ENCODE measurements at places on chromosomes 3 and 15.

GRCh38 chr3:161567577-161568361 is 71.2 kb downstream of the OTOL1 start:
- no peak for DNase-seq

- no peak for DNase-seq
Measured at GRCh38 chr3:16088496-16088895, 86.0 kb upstream of the GALNT15 start.

DNA sequence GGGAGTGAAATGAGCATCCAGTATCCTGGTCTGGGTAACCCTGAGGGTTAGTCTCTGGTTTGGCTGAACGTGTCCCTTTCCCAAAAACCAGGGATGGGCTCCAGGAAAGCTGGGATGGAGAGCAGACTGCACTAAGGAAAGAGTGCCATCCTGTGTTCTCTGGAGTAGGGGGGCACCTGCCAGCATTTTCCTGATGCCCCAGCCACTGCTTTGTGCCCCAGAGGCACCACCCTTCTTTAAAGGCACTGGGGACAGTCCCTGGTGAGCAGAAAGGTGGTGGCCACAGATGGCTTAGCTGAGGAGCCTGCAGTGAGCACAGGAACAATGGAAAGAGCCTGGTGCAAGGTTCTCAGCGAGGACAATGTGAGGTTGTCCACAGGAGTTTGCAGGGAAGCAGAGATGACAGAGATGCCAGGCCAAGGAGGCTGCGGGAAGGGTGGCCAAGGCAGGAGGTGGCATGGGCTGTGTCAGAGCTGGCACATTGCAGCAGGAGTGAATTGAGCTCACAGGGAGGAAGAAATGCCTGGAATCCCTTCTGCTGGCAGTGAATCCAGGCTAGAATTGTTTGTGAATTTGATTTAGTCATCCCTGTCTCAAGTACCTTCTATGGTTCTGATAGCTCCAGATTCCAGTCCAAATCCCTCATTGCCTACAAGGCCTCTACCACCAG is 39.9 kb downstream of the AMOTL2 start:
- no peak for DNase-seq

DNA sequence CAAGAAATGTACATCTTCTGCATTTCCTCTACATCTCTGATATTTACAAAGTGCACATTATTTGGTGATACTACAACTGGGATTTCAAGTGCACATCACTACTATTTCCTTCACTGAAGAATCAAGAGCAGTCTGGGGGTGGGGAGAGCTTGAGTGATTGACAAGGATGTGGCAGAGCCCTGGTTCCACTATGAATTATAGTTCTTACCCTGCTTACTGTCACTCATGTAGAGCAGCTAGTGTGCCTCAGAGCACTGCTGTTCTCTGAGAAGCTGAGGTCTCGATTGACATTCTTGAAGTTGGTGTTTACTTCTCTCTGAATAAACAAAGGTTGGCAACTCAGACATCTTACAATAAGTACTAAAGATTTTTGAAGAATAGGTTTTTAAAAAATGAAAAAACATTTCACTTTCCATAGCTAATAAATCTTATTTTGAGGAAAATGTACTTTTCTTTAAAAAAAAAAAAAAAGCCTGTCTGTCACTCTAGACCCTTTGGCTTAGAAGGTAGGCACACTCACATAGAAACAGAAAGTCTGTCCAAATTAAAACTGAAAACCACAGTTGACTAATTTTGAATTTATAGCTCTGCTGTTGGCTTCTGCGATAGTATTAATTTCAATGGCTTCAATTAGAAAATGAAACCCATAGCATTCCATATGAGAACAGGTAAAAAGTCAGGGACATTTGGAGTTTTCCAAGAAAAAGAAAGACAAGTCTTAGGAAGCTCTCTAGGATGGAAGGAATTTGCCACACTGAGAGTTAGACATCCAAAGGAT is 5.6 kb downstream of the GREM1 start:
- no peak for DNase-seq

GRCh38 chr3:177647341-177647740 is 450.1 kb upstream of the TBL1XR1 start:
- no peak for DNase-seq

DNA sequence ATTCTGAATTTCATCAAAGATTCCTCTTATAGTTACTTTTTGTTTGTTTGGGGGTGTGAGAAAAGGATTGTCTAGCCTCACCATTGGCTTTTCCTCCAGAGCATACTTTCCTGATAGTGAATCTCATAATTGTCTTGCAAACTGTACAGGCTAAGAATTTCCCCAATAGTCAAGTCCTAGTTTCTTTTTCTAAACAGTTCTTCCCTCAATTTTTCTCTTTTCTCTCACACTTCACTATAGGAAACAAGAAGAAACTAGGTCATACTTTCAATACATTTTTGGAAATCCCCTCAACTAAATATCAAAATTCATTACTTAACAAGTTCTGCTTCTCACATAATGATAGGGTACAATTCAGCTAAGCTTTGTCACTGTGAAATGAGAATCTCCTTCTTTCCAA is 241.9 kb downstream of the IL20RB start:
- DNase-seq = no peak

DNA sequence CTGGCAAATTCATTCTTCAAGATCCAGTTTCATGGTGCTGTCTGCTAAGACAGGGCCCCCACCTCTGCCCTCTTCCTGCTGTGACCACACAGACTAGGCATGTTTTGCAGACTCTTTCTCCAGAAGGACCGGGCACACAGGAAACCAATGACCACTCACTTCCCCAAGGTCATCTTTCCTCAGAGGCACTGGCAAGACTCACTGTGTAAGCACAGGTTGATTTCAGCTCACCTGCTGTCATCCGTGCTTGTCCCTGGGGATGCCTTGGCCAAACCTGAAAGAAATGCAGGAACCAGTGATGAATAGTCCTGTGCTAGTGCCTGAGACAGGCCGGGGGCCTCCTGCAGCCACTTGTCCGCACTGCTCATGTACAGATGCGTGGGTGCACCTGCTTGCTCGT is 33.5 kb downstream of the ALS2CL start:
- no peak for DNase-seq

GRCh38 chr3:72288955-72289691 is 504.2 kb upstream of the PROK2 start:
- DNase-seq = no peak

DNA sequence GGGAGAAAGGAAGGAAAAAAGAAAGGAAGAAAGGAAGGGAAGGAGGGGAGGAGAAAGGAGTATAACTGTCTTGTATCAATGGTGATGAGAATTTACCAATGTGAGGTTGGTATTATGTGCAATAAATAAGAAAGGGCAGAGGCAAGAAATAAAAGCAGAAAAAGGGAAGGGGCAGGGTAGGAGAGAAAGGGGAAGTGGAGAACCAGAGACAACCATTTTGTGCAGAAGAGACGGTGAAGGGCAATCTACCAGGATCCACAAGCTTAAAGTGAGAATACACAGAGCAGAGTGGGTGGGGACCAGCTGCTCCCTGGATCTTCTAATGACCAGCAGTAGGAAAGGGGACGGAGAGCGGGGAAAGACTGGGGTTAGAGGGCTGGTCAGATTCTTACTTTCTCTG is 106.9 kb upstream of the SLCO2A1 start:
- no peak for DNase-seq

DNA sequence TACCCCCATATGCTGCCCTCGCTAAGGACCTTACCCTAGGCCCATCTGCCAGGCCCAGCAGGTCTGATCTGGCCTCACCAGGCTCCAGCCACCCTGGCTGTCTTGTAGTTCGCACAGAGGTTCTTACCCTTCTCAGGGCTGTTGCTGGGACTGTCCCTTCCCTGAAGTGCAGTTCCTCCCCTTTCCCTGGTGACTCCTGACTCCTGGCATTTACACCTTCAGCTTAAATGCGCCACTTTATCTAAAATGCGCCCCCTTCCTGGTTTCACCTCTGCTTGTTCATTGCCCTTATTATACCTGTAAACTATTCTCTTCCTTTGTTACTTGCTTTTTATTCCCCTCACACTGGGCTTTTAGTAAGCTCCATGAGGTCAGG is 835 bp upstream of the TTLL3 start:
- no peak for DNase-seq

- no peak for DNase-seq
Measured at GRCh38 chr3:157700405-157700804, 197.2 kb upstream of the VEPH1 start.

DNA sequence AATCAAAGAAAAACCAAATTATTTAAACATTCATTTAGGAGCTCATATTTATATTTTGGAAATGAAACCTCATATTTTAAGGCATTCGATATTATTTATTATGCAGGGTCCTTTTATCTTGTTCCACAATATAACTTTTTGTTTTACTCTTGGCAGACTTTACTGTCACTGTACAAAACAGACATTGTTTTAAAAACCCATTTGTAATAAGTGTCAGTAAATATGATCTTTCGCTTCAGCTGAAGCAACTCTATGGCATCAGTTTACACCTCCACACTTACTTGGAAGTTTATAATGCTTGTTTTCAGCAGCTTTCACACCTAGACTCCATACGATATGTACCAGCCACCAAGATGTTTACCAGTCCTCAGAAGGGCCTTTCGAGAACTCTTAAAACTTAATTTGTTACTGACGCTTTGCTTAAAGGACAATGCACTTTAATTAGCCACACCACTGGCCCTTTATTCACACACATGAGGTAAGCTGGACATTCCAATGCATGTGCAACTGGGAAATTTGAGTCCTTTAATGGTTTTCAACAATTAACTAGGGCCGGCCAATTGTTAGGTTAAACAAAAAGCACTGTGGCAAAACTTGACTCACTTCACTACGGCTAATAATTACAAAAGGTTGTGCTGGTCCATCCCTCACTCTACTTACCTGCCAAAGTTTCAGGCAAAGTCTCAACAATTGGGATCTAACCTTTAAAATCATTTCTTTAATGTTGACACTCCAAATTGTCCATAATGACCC is 16.7 kb downstream of the WWTR1 start:
- DNase-seq = no peak

- DNase-seq = no peak
Measured at GRCh38 chr15:61146091-61146930, 82.8 kb downstream of the RORA start.

DNA sequence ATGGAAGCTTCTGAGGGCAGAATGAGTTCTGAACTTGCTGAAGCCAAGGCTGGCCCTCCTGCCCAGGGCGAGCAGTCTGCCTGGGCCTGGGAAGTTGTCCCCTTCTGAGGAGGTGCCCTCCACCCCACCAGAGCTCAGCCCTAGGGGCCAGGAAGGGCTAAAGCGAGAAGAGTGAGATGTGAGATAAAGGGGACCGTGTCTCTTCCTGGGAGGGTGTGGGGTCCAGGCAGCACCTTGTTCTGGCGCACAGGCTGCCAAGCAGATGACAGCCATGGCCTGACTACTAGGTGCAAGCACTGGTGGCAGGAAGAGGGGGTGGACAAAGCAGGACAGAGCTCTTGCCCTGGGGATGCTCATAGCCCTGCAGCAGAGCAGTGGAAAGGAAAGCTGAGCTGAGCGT is 3.7 kb downstream of the PAK6 start:
- DNase-seq = no peak

GRCh38 chr3:18295171-18295920 is 129.8 kb downstream of the SATB1 start:
- DNase-seq = peak; percentile 57

GRCh38 chr15:72078887-72079286 is 39.1 kb downstream of the MYO9A start:
- DNase-seq = no peak

DNA sequence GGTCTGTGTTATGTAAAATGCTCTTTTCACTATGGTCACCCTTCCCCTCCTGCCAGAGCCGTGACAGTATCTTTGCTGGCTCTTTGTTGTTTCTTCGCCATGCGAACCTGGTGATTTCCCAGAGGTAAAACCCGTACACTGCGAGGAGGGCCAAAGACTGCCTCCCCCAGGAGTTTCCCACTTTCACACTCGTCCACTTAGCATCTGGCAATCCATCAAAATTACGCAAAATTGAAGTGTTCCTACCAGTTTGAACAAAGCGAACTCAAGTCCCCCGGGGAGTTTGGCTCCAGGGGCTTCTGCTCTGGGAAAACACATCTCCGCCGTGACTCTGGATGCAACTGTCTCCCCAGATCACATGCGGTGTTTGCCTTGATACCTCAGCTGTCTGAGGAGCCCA is 239.9 kb downstream of the FAM43A start:
- DNase-seq = no peak

DNA sequence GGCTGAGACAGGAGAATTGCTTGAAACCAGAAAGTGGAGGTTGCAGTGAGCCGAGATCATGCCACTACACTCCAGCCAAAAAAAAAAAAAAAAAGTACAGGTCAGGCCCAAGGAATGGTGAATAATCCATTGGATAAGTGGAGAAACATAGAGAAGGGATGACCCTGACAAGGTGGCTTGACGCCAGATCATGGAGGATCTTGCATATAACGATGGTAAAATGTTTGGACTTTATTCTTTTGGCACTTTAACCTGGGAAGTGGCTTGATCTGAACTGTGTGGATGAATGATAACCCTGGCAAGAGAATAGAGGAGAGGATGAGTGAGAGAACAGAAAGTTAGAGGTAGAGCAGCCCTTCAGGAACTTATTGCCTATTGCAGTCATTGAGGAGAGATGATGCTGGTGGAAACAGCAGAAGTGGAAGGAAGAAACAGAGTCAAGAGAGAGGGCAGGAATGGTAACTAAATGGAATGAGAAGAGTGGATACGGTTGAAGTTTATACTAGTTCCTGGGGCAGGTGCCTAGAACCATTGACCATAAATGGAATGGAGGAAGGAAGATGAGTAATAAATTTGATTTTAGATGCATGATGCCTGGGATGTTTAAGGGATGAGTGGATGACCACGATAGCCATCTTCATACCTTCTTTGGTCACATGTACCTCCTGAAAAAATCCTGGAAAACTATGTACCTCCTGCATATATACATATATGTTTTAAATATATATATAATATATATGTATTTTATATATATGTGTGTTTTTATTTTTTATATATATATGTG is 57.8 kb downstream of the BLM start:
- DNase-seq = no peak

DNA sequence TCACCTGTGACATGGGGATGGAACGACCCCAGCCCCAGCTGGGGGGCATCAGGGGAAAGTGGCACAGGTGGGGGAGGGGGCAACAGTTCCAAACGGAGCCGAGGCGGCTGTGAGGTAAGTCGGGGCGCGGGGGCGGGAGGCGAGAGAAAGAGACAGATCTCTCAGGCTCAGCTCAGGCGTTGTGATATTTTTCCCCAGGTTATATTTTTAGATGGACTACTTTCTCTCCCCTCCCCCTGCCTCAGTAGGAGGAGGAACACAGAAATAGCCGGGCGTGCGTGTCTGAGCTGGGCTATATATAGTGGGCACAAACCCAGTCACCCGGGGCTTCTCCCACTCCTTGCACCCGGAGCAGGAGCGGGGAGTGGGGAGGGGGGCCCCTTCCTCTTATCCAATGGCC is 91.0 kb upstream of the LINGO1 start:
- no peak for DNase-seq

DNA sequence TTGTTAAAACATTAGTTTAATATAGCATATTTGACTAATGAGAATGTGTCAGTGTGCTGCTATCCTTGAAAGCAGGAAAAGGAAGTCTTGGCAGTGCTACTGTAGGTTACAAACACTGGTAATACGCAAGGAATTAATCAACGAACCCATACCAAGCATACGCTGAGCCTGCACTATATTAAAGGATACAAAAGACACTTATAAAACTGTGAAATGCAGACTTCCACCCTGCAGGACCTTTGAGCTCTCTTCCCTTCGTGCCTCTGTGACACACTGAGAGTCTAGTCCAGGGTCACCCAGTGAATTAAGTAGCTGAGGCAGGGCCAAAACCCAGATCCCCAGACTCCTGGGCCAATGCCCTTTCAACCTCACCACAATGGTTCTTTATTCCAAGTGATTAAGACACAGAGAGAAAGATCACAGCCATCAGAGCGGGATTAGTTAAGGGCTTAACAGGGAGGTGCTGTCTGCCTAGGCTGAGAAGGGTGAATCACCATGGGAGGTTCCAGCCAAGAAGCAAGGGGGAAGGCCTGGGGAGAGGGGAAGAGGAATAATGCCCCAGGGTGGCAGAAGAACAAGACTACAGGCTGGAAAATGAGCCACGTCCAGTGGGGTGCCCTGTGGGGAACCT is 6.8 kb downstream of the ANXA2 start:
- no peak for DNase-seq

All from stimulated activated CD4-positive, alpha-beta T cell treated with anti-CD3 and anti-CD28 coated beads, Interleukin-1b, Interleukin-23, amount 100 ng/mL, for 48 hours (primary cell).